ENCODE measurements at places on chromosomes 7 and 10. TPM values are rescaled to one million over a fixed set of nuclear protein-coding genes. Genes with fewer than 3 reads are reported as not detected.

DNA sequence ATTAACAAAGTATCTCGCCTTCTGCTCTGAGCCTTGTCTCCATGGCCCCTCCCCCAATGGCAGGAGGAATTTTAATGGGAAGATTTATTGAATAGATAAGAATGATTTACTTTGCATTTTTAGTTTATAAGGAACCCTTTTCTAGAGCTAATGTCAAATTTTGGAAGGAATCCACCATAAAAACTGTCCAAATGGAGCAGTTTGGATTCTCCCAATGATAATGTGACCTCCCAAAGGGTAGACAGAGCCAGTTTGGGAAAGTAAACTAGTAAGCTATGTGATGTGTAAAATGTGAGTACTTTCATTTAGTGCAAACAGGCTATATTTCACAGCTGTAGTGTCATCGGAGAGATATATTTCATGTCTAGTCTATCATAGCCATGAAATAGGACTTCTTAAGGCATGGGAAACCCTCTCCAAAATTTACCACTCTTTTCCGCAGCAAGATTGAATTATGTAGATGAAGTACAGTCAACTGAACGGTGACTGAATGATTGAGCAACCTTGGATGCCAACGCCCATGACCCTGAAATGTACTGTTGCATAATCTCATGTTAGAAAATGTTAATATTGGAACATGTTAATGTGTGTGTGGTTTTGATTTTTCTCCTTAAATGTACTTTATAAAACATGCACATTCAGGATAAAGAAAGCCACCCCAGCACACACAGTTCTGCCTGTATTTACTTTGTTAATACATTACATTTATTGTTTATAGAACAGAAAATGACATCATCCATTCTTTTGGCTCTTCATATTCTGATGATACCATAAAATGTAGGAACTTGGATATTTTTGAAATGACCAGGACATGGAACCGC, 140.6 kb downstream of the NRP1 start:
- no peak for DNase-seq

LEP gene
- total RNA-seq = not detected

- DNase-seq = no peak
These were observed 518.0 kb downstream of the REEP3 start for GRCh38 chr10:64039198-64039597.

DNA sequence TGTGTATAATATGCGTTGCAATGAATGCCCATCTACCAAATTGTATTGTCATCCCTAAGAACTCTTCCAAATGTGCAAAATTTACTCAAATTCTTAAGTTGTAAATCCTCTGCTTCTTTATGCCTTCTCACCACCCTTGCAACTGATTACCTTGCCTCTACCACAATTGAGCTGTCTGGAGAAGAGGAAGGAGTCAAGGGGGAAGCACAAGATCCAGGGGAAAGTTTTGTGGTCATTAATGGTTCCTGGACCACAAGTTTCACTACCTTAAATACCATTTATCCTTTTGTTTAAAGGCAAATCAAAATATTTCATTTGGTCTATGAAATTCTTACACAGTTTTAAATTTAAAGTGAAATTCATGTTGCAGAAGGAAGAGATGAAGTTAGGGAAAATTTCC, 16.7 kb downstream of the CRPPA start:
- DNase-seq = no peak

GRCh38 chr7:2608921-2609411, 22.8 kb upstream of the TTYH3 start:
- peak; percentile 75 for DNase-seq

- no peak for DNase-seq
These were observed 60.7 kb upstream of the ICA1 start for GRCh38 chr7:8322667-8323066.

ASAH2B gene
- total RNA-seq = 8.6 TPM

MKRN1 gene
- total RNA-seq = 112 TPM

DNA sequence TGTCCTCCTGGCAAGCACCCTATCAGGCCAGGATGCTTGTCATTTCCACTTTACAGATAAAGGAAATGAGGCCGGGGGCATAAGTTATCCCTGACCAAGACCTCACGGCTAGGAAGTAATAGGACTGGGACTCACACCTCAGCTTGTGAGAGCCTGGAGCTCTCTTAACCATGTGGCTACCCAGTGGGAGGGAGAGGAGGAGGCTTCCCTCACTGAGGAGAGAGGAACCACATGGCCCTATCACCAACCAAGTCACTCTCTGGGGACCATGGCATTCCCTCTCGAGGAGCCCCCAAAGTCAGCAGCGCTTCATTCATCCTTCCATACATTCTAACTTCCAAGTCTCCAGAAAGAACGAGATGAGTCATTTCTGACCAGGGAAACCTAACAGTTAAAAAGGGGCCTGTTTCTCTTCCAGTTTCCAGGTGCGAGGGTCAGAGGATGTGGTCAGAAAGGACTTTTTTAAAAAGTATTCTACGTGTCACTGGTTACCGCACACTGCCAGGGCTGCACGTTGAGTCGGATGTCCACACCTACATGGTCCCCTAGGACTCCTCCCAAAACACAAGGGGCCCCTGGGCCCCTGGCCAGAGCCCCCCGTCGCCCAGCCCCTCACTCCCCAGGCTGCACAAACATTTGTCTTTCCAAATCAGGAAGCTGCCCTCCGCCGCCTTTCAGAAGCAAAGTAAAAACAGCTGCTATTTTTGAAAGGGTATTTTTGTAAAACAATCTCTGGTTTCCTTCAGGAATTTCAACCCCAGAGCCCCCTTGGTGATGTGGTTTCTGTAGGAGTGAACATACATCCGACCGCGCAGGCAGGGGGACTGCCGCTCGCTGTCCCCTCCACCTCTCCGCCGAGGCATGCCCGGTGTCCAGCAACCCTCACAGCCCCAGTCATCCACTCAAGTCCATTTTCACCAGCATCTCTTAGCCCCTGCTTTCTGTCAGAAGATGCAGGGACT, 128.2 kb upstream of the CHST15 start:
- DNase-seq = no peak

- no peak for DNase-seq
These were observed 27.4 kb downstream of the TAX1BP1 start for GRCh38 chr7:27767374-27767773.

DNA sequence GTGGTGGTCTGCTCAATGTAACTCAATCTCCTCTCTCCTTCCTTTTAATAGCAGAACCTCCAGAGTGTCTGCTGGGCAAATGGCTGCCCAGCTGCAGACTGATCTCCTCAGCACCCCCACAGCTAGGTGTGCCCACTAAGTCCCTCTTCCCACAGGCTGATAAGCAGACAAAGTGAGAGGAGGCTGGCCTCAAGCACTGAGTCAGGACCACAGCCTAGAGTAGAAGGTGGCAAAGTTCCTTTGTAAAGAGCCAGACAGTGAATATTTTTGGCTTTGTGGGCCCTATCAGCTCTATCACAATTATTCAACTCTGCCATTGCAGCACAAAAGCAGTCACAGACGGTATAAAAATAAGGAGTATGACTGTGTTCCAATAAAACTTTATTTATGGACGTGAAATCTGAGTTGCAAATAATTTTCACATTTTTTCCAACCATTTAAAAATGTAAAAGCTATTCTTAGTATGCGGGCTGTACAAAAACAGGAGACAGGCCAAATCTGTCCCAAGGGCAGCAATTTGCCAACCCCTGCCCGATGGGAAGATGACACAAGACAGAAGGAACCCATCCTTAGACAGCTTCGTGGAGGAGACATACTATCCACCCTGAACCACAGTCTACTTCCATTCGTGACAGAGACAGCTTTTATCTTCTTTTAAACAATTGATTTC, 23.4 kb downstream of the JAZF1 start:
- no peak for DNase-seq

- no peak for DNase-seq
These were observed 28.4 kb upstream of the NPFFR1 start for GRCh38 chr10:70312249-70312648.

DNA sequence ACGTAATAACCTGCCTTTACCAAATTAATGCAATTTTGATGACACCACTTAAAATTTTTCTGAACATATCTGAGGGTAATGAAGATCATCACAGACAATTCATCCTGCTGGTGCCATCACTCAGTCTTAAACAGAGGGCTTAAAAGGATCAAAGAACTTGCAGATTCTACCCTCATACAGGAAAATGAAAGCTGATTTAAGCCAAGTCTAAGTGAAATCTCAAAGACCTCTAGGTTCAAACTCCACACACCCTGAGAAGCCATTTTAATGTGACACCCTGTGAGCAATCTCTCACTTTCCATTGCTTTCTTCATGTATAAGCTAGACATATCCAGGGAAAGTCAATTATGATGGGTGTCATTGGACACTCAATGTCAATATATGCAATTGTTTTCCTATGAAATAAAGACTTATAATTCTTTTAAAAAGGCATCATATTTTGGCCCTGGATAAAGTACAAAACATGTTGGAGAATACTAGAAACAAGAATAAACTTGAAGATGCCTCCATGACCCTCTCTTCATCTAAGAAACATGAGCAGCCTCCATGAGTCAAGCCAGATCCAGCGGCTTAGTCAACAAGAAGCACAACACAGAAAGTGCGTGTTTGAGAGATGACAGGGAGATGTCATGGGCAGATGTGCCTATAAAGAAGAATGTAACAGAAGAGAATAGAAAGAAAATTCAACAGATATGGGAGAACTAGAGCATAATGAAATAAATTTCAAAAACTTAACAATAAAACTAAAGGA, 291.9 kb downstream of the PARD3 start:
- DNase-seq = no peak

GRCh38 chr10:100347568-100348195, 649 bp downstream of the SCD start:
- DNase-seq = no peak

DNA sequence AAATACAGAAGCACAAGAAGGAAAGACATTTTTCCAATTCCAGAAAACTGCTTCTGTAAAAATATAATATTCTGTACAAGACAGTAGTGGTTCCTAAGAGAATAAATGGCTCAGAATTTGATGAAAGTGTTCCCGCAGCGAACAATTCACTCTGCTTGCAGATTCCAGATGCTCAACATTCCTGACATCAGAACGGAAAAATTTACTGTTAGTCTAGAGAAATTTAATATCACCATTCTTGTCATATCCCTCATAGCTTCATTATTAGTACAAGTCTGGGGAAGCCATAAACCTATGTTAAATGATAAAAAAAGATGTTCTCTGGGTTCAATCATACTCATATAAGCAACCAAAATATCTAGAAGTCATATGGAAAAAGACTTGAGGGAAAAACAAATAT, 83.6 kb downstream of the MPP7 start:
- no peak for DNase-seq

SUN3 gene
- total RNA-seq = not detected
